MG63 (cell line): ENCODE measurements at places on chromosomes 1 and 21.
A peak's percentile ranks its signal among the peaks of the same experiment; 100 is the strongest.

GRCh38 chr21:25635310-25635709, 3.7 kb upstream of the JAM2 start:
- DNase-seq, result no peak

DNA sequence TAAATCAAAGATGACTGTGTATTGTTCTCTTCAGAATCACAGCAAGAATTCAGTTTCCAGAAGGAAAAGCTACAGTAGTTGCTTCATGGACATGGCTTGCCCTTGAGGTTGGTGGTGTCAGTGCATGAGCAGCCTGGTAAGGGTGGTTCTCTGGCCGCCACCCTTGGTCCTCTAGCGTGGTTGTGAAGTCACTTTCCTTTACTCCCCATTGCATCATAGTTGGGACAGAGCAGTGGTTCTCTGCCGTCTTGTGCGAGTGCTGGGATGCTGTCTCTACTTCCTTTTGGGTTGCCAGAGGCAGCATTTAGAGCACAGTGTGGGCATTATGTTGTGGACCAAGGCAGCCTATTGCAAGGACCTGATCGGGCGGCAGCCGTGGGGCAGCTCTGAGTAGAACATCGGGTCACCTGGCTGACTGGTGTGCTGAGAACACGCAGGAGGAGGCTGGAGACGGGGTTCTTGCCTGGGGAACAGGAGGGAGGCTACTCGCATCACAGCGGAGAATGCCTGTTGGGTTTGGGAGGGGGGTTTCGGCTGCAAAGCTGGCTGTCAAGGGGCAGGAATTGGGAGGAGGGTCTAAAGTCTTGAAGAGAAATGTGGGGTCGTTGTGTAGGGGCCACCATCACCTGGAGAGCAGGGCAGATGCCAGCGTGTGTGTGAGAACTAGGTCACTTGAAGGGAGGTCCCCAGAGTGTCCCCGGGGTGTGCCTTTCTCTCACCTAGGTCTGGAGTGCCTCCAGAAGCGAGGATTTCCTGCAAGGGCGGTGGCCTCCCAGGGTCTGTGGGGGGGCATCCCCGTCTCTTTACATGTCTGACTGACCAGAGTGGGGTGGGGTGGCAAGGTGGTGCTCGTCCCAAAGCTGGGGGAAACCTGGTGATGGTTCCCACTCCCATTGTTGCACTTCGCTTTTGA, 6.3 kb downstream of the ARF1 start:
- DNase-seq, result no peak

DNA sequence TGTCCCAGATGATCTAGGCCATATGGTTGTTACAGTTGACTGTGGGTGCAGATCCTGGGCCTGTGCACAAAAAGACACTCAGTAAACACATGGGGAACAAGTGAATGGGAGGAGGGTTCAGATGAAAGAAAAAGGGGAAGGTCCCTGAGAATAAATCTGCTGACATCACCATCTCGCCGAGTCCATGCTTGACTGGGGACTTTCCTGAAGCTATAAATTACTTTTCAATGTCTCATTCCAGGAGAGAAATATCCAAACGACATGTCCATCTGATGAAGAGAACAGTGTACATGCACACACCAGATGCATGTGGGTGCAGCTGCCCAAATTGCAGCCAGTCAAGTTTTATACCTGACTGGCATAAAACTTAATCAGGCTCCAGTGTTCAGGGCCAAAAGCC, 109.0 kb downstream of the HIVEP3 start:
- no peak for DNase-seq

GRCh38 chr21:46181953-46182547, 2.2 kb downstream of the SPATC1L start:
- no peak for DNase-seq

- DNase-seq, result no peak
These were observed 10.2 kb upstream of the ATP13A2 start for GRCh38 chr1:17021896-17022295.

DNA sequence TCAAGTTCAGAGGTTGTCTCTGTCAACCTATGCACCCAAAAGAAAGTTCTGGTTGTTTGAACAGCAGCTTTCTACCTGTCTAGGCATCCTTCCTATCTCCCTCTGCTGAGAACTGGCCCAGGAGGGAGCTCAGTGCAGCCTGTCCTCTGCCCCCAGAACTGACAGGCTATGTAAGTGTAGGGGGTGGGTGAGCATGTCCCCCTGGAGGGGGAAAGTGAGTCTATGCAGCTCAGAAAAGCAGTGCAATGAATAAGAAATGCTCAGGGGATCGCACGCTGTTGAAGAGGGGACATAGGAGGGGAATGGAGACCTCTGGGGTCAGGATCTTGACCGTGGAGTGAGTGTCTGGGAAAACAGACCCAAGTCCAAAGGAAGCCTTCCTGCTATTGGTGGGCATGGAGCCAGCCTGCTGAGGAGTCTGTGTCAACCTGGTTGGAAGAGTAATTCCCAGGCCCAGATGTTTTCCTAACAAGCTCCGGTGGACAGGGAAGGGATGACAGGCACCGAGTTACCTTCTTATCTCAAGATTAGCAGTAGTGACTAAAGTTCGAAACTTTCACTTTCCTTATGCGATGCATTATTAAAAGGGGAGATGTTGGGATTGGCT, 26.1 kb upstream of the FHAD1 start:
- no peak for DNase-seq

DNA sequence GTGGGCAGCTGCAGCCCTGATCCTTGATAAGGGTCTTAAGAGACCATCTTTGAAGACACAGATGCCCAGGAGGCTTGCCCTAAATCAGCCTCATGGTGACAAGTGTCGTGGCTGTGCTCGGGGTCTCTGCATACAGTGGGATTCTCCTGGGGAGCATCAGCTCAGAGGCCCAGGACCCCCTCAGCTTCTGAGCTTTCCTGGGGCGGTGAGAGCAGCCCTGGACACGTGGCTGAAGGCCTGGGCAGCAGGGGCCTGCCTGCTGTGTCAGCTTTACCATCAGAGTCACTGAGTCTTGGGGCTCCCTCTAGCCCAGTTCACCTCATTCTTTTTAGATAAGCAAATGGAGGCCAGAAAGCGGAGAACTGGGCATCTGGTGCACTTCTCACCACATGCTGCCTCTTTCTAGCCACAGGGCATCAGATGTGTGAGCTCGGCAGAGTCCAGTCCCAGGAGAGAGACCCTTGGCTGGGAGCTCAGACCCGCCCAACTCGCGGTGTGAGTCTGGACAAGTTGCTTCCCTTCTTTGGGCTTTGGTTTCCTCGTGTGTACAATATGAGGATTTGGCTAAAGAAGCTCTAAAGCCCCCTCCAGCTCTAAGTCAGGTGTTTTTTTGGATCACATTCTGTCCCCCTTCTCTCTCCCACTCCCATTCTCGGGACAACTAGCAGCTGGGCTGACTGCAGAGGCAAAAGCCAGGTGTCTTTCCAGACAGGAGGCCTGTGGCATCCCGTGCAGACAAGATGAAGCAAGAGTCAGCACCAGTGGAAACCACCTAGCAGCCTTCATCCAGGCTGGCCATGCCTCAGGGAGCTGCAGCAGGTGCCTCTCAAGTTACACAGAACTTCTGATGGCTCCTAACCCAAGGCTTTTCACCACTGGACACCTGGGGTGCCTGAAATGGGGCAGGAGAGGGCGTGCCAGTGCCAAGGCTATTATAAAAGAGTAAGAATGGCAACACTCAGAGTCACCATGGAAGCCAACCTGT, 119.1 kb downstream of the KCNN3 start:
- no peak for DNase-seq

- DNase-seq, result no peak
These were observed 122.3 kb downstream of the DISC1 start for GRCh38 chr1:231748760-231749415.

GRCh38 chr1:204343802-204344201, 15.9 kb downstream of the PLEKHA6 start:
- DNase-seq, result no peak

- DNase-seq, result peak; percentile 2
These were observed 275.2 kb upstream of the NEGR1 start for GRCh38 chr1:72557446-72558049.

GRCh38 chr1:154994591-154994990, 1.2 kb downstream of the LENEP start:
- no peak for DNase-seq

DNA sequence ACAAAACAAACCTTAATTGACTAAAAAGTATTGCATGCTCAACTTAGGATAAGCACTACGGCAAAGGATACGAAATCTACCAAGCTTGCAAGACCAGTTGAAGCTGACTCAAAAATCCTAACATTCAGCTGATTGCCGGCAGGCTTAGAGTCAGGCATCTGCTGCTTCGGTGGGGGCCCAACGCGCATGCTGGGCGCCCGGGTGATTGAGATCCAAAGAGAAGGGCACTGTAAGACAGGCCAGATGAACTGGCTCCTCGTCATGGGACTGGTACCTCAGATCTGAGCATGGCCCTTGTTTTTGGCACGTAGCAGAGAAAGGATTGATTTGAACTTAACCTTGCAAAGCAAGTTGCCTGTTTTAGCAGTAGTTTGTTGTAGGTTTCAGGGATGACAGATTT, 86.6 kb downstream of the PRDM2 start:
- DNase-seq, result no peak

GRCh38 chr1:2204415-2205190, 10.0 kb upstream of the FAAP20 start:
- peak; percentile 76 for DNase-seq

DNA sequence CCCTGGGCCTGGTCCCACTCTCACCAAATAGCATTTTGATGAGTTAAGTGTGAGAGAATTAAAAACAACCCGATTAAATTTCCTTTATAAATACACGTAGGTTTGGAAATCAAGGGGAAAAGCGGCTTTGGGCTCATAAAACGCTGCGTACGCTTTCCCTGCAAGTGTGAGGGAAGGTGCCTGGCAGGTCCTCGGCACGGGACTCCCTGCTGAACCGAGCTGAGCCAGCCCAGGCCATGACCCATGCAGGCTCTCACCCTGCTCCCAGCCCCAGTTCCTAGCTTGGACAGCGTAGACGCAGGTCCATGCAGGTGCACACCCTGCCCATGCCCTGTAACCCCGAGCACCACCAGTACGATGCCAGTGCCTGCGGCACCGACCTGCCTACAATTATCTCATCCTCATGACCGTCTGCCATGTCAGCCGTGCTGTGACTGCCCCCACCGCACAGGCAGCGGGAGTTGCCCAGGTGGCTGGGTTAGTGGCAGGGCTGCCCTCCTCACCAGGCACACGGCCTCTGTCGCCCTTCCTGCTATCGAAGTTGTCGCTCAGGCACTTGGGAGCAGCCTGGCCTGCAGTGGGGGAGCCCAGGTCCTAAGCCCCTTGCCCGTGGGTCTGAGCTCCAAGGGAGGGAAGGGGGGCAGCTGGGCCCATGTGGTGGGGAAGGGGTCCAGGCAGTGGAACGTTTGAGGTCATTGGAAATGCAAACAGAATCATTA, 41.0 kb upstream of the ACTRT2 start:
- no peak for DNase-seq

GRCh38 chr1:178412400-178412770, 84.4 kb downstream of the CLEC20A start:
- no peak for DNase-seq

- peak; percentile 40 for DNase-seq
These were observed 7.0 kb downstream of the TCHH start for GRCh38 chr1:152107984-152108881.

DNA sequence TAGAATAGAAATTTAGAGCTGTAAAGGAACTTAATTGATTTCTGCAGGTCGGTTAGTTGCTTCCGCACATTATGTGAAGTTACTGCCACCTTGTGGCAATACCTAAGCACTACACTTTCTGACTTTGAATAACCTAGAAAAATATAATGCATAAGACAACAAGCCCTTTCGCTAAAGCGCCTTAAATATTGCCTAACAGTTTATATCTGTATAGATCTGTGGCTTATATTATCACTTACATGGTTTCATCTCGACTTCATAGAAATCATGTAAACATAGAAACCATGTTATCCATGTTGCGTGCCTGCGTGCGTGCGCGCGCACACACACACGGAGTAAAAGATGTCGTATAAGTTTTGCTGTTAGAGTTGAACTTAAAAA, 10.9 kb upstream of the IFI16 start:
- peak; percentile 40 for DNase-seq

- no peak for DNase-seq
These were observed 29.8 kb downstream of the RCSD1 start for GRCh38 chr1:167659881-167660280.

DNA sequence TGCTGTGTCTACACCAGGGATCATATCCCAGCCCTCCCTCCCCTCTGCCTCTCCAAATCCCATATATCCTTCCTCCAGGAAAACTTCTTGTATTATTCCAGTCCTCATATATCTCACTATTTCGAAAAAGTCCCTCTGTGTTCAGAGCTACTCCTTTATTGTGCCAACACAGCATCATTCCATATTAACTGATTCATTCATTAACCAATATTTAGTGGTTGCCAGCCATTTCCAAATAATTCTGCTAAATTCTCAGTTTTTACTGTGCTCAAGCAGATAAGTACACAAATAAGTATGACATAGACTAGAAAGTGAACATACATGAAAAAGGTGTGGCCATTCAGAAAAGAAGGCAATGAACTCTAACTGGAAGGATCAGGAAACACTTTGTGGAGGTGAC, 241.6 kb upstream of the DUSP10 start:
- DNase-seq, result no peak
